HCT116 (cell line): ENCODE measurements at places on chromosomes 13 and 19.

- H3K4me3 ChIP-seq: no peak overlapping the region
- peak; percentile 27 for DNase-seq
- no peaks in the 10 kb centered on the region for H3K36me3 ChIP-seq
- H3K27me3 ChIP-seq: no peaks in the 10 kb centered on the region
- H3K27ac ChIP-seq: no peak overlapping the region
Measured at GRCh38 chr19:38514812-38515633, 81.5 kb downstream of the RYR1 start.

DNA sequence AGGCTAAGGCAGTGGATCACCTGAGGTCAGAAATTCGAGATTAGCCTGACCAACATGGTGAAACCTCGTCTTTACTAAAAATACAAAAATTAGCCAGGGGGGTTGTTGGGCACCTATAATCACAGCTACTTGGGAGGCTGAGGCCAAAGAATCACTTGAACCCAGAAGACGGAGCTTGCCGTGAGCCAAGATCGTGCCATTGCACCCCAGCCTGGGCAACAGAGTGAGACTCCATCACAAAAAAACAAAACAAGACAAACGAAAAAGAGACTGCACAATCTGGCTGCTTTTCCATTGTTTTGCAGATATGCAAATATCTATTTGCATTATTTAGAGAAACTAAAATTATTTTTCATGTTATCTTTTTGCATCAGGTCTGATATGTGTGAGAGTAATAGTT, 83.6 kb downstream of the ZNF486 start:
- H3K4me3 ChIP-seq: no peak overlapping the region
- no peaks in the 10 kb centered on the region for H3K36me3 ChIP-seq
- no peak for DNase-seq
- H3K4me1 ChIP-seq: no peaks in the 10 kb centered on the region

- no peak overlapping the region for H3K27ac ChIP-seq
- no peaks in the 10 kb centered on the region for H3K27me3 ChIP-seq
- H3K4me3 ChIP-seq: no peak overlapping the region
- no peaks in the 10 kb centered on the region for H3K4me1 ChIP-seq
- H3K36me3 ChIP-seq: no peaks in the 10 kb centered on the region
Measured at GRCh38 chr13:65929436-65929835, 1300.7 kb downstream of the PCDH9 start.

DNA sequence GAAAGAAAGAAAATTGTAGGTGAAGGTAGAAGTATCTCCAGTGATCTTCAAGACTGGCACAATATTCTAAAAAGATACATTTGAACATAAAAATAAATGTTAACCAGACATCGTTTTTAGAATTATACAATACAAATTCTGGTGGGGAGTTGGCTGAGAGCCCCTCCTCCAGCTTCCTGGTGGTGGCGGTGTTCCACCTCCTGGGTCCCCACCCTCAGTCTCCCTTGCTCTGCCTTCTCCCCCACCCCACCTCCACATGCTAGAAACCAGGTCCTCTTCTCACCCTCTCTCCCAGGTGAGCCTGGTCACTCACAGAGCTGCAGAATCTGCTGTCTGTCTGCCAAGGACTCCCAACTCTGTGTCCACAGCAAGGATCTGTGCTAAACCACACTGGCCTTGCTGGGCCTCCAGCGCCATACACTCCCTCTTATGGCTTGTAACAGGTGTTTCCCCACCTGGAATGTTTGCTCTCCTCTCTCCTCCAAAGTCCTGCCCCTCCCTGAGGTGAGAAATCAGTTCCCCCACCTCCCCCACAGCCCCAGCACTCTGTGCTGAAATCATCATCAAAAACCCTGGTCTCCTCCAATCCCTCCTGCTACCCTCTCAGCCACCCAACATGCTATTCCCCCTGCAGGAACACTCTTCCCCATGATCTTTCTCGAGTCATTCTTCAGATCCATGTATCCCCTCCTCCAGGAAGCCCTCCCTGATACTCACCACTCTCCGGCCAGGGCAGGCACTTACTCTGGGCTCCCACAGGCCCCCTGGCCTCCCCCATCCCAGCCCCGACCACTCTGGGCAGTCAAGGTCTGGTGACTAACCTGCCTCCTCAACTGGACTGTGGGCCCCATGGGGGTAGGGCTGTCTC, 20.5 kb upstream of the CYP2S1 start:
- no peak for DNase-seq
- H3K4me1 ChIP-seq: peaks cover 62% of the 10 kb centered on the region
- H3K36me3 ChIP-seq: no peaks in the 10 kb centered on the region
- no peaks in the 10 kb centered on the region for H3K27me3 ChIP-seq

- H3K27me3 ChIP-seq: peaks cover 15% of the 10 kb centered on the region; the same call in 1 of the 2 replicates
- H3K4me1 ChIP-seq: peaks cover 37% of the 10 kb centered on the region
- H3K4me3 ChIP-seq: no peak overlapping the region
Measured at GRCh38 chr19:42109896-42110295, 22.4 kb downstream of the POU2F2 start.

DNA sequence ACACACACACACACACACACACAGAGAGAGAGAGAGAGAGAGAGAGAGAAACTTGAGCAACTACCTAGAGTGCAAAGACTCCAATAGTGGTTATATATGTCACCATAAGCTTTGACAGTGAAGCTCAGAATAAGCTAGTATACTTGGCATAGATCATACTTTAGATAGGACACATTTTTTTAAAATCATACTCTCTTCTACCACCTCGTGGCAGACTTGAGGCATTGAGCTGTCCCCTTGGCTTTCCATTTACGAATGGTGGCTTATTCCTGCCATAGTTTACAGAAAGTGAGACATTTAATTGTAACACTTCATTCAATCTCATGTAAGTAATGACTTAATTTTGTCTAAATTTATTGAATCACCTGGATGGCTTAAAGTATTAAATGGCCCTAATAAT, 108.2 kb downstream of the EDNRB start:
- DNase-seq: peak; percentile 4
- no peak overlapping the region for H3K27ac ChIP-seq
- H3K4me1 ChIP-seq: no peaks in the 10 kb centered on the region
- no peaks in the 10 kb centered on the region; the same call in 1 of the 2 replicates for H3K36me3 ChIP-seq

GRCh38 chr19:17579661-17580244, 24.3 kb downstream of the COLGALT1 start:
- H3K4me1 ChIP-seq: peaks cover 16% of the 10 kb centered on the region; the same call in 1 of the 2 replicates
- peak; percentile 90 for DNase-seq
- H3K36me3 ChIP-seq: peaks cover 22% of the 10 kb centered on the region
- peak overlapping the region; percentile 50 for H3K27ac ChIP-seq
- H3K4me3 ChIP-seq: no peak overlapping the region

DNA sequence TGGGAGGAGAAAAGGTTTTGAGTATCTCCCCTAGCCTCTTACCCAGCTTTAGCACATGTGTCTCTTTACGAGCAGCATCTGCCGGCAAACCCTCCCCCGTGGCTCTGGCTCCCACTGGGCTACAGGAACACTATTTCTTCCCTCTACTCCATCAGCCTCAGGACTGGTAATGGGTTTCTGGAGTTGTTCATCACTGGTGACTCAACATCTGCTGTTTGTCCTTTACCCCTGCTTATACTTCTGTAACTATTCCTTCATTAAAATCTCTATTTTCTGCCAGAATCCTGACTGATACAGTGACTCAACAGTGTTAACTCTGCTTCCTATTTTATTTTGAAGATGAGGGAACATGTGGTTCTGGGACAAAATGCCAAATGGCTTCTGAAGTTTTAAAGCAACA, 437.3 kb upstream of the HTR2A start:
- H3K36me3 ChIP-seq: no peaks in the 10 kb centered on the region
- no peak overlapping the region for H3K27ac ChIP-seq
- H3K4me3 ChIP-seq: no peak overlapping the region
- no peak for DNase-seq
- no peaks in the 10 kb centered on the region for H3K4me1 ChIP-seq
- H3K27me3 ChIP-seq: no peaks in the 10 kb centered on the region

- no peaks in the 10 kb centered on the region for H3K4me1 ChIP-seq
- no peaks in the 10 kb centered on the region for H3K27me3 ChIP-seq
- no peak overlapping the region for H3K27ac ChIP-seq
- H3K36me3 ChIP-seq: no peaks in the 10 kb centered on the region
- H3K4me3 ChIP-seq: no peak overlapping the region
Measured at GRCh38 chr19:1933244-1933643, 7.7 kb upstream of the CSNK1G2 start.

- no peak overlapping the region for H3K4me3 ChIP-seq
- no peak overlapping the region for H3K27ac ChIP-seq
- no peak for DNase-seq
- no peaks in the 10 kb centered on the region for H3K4me1 ChIP-seq
- no peaks in the 10 kb centered on the region for H3K36me3 ChIP-seq
- no peaks in the 10 kb centered on the region for H3K27me3 ChIP-seq
Measured at GRCh38 chr13:49651570-49652354, 23.5 kb downstream of the ARL11 start.
